ENCODE measurements at places on chromosomes 7 and 10.

- DNase-seq, result no peak
Observed at GRCh38 chr10:110446954-110447608, 50.6 kb upstream of the DUSP5 start.

DNA sequence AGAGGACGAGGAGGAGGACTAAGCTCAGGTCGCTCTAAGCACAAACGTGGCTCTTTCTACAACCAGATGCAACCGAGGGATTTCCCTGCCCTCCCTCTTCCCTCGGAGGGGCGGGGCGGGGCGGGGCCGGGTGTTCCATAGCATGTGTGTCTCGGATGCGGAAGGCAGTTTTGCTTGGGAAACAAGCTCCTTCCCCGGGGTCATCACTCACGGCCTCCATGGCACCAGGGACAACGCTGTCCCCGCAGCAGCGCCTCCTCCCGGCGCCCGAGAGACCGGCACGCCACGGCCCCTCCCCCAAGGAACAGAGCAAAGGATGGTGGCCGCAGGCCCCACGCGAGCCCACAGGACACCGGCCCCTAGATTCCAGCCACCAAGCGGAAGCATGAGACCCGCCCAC lies 110.5 kb downstream of the PAXIP1 start:
- DNase-seq, result no peak

DNA sequence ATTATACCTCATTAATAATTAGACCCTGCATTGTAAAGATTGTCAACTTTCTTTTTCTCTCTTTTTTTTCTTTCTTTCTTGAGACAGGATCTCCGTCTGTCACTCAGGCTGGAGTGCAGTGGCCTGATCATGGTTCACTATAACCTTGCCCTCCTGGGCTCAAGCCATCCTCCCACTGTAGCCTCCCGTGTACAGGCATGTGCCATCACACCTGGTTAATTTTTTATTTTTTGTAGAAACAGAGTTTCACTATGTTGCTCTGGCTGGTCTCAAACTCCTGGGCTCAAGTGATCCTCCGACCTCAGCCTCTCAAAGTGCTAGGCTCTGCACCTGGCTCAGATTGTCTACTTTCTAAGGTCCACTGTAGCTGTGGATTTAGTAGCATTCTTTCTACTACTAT lies 50.7 kb downstream of the MDFIC start:
- DNase-seq, result no peak

- no peak for DNase-seq
Observed at GRCh38 chr10:87915406-87915805, 52.0 kb downstream of the PTEN start.

DNA sequence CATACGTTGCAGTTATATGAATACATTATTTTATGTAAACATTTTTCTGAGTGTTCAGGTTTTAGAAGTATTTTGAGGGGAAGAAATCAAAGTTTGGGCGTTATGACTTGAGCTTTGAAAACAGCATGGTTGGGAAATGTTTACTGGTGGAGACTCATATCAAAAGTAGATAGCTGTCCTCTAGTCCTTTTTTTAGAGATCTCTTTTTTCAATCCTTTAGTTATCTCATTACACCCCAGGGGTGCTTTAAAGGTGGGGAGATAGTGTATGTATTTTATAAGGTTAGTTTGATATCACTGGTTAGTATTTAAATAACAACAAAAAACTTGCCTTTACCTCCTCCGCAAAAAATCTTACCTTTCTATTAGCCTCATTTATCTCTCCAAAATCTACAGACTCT lies 2.3 kb downstream of the DMTF1 start:
- no peak for DNase-seq

DNA sequence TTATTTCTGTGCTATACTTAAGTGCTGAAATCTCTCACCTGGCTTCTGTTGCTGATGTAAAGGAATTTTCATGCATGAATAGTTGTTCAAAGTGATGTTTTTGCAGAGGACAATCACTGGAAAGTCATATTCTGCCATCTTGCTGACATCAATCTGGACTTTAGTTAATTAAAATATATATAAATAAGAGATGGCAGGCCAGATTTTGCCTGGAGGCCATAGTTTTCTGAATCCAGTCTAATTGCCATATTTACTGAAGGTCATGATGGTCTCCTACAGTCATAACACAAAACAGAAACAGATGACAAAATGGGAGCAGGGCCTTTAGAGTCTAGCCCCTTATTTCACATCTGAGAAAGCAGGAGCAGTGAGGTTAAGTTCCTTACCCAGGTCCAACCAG lies 228.2 kb downstream of the HPSE2 start:
- DNase-seq, result no peak

GRCh38 chr7:43588477-43589132 lies 5.7 kb downstream of the STK17A start:
- DNase-seq, result no peak

GRCh38 chr7:149869867-149870266 lies 3.9 kb upstream of the ATP6V0E2 start:
- no peak for DNase-seq

DNA sequence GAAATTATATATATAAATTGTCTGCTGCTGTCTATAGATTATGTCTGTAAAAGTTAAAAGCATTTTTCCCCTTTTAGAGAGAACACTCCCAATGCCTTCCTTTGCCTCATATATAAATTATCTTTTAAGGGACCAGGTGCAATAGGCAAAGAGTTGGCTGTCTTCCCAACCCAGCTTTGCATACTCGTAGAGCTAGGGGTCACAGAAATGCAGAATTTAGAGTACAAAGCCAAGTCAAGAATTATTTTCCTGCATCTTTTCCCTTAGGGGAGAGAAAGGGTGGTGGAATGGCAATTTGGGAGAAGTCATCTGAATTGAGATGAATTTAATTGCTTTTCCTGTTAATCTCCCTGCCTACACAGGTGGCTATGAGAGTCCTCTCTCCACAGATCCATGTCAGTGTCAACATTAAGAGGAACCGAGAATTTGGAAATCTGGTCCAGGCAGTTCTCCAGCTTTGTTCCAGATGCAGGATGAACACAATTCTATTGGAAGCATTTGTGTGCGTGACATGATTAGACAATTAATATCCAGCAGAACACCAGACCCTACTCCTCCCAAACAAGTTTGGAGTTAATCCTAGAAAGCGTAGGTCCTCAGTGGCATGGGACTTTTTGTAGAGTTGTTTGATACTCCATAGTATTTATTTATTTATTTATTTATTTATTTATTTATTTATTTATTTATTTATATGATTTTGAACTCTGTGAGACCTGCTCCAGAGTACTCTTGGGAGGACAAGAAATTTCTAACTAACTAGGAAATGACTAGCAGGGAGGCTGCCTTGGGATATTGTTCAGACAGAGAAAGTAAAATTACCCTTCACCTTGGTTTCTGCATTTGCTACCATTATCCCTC lies 80.3 kb upstream of the SKAP2 start:
- DNase-seq, result no peak

GRCh38 chr10:102773986-102774385 lies 30.2 kb downstream of the WBP1L start:
- no peak for DNase-seq

- no peak for DNase-seq
Observed at GRCh38 chr7:106216923-106217542, 67.8 kb downstream of the NAMPT start.

- DNase-seq, result peak; percentile 72
Observed at GRCh38 chr7:107661081-107661864, 645 bp downstream of the SLC26A4 start.

GRCh38 chr10:132065491-132066105 lies at the start of gene JAKMIP3:
Gene JAKMIP3, plus strand, starts transcription at chr10:132065946. Its CDS starts 38,863 bp downstream, at chr10:132104809.
- no peak for DNase-seq

DNA sequence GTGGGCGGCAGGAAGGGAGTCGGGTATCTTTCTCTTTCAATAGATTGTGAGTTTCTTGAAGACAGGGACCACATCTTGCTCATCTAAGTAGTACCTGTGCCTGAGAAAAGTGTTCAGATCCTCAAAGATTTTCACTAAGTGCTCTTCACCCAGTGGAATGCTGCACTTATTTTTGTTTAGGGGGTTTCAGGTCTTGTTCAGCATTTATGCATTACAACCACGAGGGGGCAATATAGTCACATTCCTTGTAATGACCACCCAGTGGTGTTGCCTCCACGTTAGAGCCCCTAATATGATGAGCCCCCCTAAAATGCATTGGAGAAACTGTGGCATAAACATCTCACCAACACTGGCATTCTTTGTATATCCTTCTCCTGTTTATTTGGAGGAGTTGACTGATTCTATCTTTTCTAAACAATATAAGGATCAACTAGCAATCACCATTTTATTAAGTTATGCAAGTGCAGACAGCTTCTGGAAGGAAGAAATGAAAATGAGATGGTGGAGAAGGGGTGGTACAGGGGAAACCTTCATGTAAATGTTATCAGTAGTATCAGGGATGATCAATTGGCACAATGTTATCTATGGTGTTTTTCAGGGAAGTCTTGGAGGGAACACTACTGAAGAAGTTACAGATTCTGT lies 3.1 kb upstream of the PAPSS2 start:
- no peak for DNase-seq

GRCh38 chr7:28823582-28823981 lies 134.5 kb downstream of the TRIL start:
- DNase-seq, result no peak

DNA sequence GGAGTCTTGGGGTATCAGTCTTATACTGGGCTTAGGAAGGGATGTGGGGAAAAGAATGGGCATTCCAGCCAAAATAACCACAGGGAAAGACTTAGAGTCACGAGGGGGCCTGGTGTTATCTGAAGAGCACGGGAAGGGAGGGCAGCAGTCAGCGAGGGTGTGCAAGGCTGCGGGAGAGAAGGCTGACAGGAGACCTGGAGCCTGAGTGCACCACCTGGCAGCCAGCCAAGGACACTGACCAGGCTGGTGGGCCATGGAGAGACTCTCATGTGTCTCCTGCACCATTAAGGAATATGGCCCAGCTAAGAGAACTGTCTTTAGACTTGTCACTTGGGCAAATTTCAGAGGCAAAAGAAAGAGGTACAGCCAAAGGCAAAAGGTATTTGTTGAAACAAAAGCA lies 69.6 kb downstream of the PKD1L1 start:
- DNase-seq, result no peak

DNA sequence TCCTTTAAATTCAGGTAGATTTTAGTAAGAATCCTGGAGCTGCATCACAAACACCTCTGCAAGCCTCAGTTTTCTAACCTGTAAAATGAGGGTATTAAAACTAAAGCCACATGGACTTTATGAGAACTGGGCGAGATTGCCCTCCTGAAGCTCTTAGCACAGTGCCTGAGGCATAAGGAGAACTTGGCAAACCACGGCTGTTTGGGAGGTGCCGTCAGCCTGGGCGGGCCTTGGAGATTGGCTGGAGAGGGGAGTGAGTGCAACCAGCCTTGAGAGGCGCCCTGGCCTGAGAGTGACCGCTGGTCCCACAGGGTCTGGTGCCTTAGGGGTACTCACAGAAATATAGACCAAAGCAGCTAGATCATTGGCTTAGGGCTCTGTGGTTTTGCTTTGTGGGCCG lies 5.4 kb upstream of the TNS3 start:
- no peak for DNase-seq

DNA sequence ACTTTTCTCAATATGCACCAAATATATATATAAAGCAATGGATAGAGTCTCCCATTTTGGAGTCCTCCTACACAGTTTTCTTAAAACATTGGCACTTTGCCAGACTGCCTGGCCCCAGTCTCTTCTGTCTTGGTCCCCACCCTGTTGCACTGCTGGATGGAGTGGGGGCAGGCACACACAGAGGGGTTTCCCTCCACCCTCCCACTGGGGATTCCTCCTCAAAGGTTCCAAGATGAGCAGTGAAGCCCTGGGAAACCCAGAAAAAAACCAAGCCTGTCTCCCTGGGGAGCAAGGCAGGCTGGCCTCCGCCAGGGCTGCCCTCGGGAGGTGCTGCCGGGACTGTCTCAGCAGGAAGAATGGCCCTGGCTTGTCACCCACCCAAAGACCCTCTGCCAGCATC lies 68.0 kb downstream of the SH3PXD2A start:
- no peak for DNase-seq

GRCh38 chr7:71313553-71313952 lies 181.6 kb downstream of the GALNT17 start:
- DNase-seq, result no peak

DNA sequence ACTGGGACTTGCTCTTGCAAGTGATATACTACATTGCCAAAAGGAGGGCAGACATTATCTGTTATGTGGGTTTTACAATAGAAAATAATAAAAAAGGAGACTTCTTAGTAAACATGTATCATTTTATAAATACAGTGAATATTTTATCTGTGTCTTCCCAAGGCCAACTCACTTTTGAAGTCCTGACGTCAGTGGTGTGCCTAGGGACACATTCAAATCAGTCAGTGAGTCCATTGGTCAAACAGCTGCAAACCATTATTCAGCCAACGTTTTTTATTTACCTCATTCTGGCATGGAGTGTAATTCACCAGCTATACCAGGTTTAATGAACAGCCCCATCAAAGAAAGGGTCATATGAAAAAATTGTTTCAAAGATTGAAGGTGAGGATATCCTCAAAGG lies 263.7 kb downstream of the IPMK start:
- DNase-seq, result no peak

- no peak for DNase-seq
Observed at GRCh38 chr10:48480397-48481374, 124.2 kb downstream of the ARHGAP22 start.
